Effector memory CD4-positive, alpha-beta T cell (primary cell): ENCODE measurements at places on chromosomes 2 and 18.

GRCh38 chr18:47480166-47480565 is 228.7 kb upstream of the SKOR2 start:
- H3K27me3 ChIP-seq = no peaks in the 10 kb centered on the region
- H3K27ac ChIP-seq = no peak overlapping the region
- no peaks in the 10 kb centered on the region for H3K36me3 ChIP-seq
- no peak overlapping the region for H3K4me3 ChIP-seq
- no peaks in the 10 kb centered on the region for H3K4me1 ChIP-seq

DNA sequence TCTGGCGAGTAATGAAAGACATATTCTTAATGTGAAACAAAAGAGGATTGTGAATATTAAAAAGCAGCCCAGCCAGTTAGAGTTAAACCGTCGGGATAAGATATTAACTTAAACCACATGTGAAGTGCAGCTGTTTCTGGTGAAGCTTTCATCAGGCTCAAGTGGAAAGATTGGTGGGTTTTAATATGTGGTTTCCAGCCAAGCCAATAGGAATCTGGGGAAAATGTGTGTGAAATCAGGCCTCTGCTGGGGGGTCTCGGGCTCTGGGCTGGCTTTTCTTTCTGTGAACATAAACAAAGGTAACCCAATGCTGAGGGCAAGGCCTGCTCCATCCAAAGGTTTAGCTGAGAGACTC is 279.6 kb downstream of the SLC4A3 start:
- no peaks in the 10 kb centered on the region for H3K4me1 ChIP-seq
- no peaks in the 10 kb centered on the region for H3K27me3 ChIP-seq
- no peak overlapping the region for H3K27ac ChIP-seq
- no peak for DNase-seq
- H3K4me3 ChIP-seq = no peak overlapping the region

- no peak for DNase-seq
Measured at GRCh38 chr2:143942486-143942885, 577.4 kb downstream of the ZEB2 start.

GRCh38 chr18:54878659-54879358 is 50.5 kb downstream of the RAB27B start:
- H3K4me3 ChIP-seq = no peak overlapping the region
- DNase-seq = no peak

GRCh38 chr2:240238201-240238600 is 97.7 kb upstream of the OTOS start:
- DNase-seq = no peak
- no peaks in the 10 kb centered on the region for H3K27me3 ChIP-seq
- no peak overlapping the region for H3K27ac ChIP-seq

DNA sequence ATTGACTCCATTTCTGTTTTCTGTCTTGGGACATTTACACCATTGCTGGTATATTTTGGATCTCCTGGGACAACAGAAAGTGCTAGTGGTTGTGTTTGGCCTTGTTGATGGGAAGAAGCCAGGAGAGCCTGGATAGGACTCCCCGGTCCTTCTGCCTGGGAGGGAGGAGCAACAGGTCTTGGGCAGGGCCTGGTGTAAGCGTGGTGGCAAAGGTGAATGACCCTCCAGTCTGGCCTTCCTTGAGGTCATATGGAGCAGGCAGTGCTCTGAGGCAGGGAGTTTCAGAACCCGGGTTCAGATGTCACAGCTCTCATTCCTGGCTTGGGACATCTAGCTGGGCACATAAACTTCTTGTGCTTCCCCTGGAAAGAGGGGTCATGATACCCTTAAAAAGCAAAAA is 56.0 kb upstream of the RBM44 start:
- peaks cover 24% of the 10 kb centered on the region for H3K36me3 ChIP-seq
- H3K4me3 ChIP-seq = no peak overlapping the region
- H3K4me1 ChIP-seq = peaks cover 8% of the 10 kb centered on the region
- H3K27ac ChIP-seq = peak overlapping the region; percentile 9

GRCh38 chr2:68917034-68917718 is 35.5 kb downstream of the GKN2 start:
- H3K27me3 ChIP-seq = no peaks in the 10 kb centered on the region
- no peaks in the 10 kb centered on the region for H3K36me3 ChIP-seq
- no peak overlapping the region for H3K27ac ChIP-seq
- DNase-seq = no peak
- no peak overlapping the region for H3K4me3 ChIP-seq

- H3K4me1 ChIP-seq = peaks cover 8% of the 10 kb centered on the region
- H3K4me3 ChIP-seq = no peak overlapping the region
- DNase-seq = no peak
- peaks cover 64% of the 10 kb centered on the region for H3K36me3 ChIP-seq
Measured at GRCh38 chr2:96271995-96272394, 6.0 kb downstream of the CIAO1 start.

DNA sequence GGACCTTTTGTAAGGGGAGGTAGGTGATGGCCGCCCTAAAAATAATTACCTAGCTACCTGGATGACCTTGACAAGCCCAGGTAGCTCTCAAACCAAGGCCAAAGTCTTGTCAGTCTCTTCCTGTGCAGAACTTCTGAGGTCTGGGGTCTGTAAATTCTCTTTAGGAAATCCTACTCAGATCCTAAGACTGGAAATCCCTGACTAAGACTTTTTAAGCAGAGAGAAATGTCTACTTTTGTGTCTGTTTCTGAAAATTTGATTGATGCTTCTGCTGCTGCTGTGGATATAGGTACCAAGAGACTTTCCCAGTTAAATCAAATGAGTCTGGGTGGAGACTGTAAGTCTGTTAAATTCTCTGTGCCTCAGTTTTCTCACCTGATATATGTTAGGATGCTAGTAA is 36.9 kb upstream of the SIX3 start:
- no peaks in the 10 kb centered on the region for H3K36me3 ChIP-seq
- no peak for DNase-seq
- H3K27ac ChIP-seq = no peak overlapping the region
- no peak overlapping the region for H3K4me3 ChIP-seq
- no peaks in the 10 kb centered on the region for H3K4me1 ChIP-seq

GRCh38 chr2:209556354-209556961 is 132.6 kb downstream of the MAP2 start:
- H3K36me3 ChIP-seq = no peaks in the 10 kb centered on the region
- no peaks in the 10 kb centered on the region for H3K4me1 ChIP-seq
- no peak for DNase-seq
- H3K4me3 ChIP-seq = no peak overlapping the region

DNA sequence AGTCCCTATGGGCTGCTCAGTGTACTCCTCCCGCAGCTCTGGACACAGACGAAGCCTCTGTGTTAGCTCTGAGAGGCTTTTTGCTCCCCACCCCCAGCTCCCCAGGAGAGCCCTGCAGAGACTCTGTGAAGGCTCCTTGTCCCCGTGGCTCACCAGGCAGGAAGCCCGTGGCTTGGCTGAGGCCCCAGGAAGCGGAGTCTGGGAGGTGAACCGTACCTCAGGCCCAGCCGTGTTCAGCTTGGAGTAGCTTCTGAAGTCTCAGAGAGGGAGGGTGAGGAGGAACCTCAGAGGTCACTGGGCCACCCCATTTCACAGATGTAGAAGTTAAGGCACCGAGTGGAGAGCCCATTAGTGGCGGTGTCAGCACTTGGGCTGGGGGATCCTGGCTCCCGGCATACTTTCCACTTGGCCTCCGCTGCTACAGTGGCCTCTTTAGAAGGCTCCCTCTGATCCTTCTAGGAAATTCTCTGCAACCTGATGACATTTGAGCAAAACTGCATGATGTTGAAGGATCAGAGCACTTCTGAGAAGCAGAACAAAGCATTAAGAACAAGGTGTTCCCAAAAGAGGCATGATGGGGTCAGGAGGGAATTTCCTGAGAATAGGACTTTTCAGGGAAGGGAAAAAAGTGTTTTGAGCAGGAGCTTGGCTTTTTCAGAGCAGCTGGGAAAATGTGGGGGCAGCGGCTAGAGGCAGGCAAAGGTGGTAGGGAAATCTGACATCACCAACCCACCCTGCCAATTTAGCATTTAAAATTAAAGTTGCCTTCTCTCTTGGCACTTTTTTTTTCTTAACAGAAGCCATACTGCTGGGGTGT is 79.1 kb downstream of the MCFD2 start:
- no peaks in the 10 kb centered on the region for H3K4me1 ChIP-seq
- H3K4me3 ChIP-seq = no peak overlapping the region
- H3K36me3 ChIP-seq = no peaks in the 10 kb centered on the region
- DNase-seq = no peak

- no peaks in the 10 kb centered on the region for H3K36me3 ChIP-seq
- H3K27me3 ChIP-seq = no peaks in the 10 kb centered on the region
- no peak overlapping the region for H3K4me3 ChIP-seq
- no peak for DNase-seq
Measured at GRCh38 chr2:117614296-117614695, 200.2 kb upstream of the DDX18 start.

DNA sequence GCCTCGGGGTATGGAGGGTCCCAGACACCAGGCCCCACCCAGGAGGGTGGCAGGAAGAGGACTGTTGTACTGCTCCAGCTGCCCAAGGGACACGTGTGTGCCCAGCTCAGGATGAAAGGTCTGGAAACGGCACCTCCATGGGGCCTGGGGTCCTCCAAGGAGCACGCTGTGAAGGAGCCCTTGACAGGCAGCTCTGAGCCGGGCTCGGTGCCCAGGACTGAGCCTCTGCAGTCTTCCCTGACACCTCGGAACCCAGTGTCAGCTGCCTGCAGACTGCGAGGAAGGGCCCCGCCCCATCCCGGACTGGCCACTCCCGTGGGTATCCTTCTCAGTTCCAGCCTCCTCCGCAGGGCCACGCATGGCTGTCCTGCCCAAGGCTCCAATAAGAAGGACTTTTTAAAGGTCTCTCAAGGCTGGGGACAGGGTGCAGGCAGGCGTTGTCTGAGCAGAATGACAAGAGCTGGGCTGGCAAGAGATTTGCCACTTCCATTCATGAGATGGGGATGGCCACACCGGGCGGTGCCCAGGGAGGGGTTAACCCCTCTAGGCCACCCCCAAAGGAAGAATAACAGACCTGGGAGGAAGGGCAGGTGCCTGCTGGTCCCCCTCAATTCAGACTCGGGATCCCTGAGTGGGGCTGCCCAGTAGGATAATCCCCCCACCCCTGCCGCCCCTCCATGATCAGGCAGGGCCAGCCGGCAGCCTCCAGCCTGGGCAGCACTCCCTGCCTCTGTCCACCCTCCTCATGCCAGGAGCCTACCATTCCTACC is 8.9 kb downstream of the ECEL1 start:
- no peak for DNase-seq
- no peak overlapping the region for H3K4me3 ChIP-seq
- H3K4me1 ChIP-seq = no peaks in the 10 kb centered on the region
- H3K27ac ChIP-seq = no peak overlapping the region

- H3K4me3 ChIP-seq = no peak overlapping the region
- no peak for DNase-seq
- H3K27me3 ChIP-seq = no peaks in the 10 kb centered on the region
- H3K27ac ChIP-seq = no peak overlapping the region
- no peaks in the 10 kb centered on the region for H3K4me1 ChIP-seq
Measured at GRCh38 chr2:144096531-144096930, 423.4 kb downstream of the ZEB2 start.

GRCh38 chr2:71466301-71467179 is 13.2 kb downstream of the DYSF start:
- H3K4me1 ChIP-seq = peaks cover 8% of the 10 kb centered on the region
- H3K27me3 ChIP-seq = peaks cover 22% of the 10 kb centered on the region
- H3K36me3 ChIP-seq = no peaks in the 10 kb centered on the region
- H3K27ac ChIP-seq = no peak overlapping the region
- peak overlapping the region; percentile 65 for H3K4me3 ChIP-seq

GRCh38 chr2:210337159-210337558 is 22.2 kb upstream of the MYL1 start:
- H3K4me3 ChIP-seq = no peak overlapping the region
- no peaks in the 10 kb centered on the region for H3K4me1 ChIP-seq
- no peaks in the 10 kb centered on the region for H3K27me3 ChIP-seq
- DNase-seq = no peak
- H3K27ac ChIP-seq = no peak overlapping the region

DNA sequence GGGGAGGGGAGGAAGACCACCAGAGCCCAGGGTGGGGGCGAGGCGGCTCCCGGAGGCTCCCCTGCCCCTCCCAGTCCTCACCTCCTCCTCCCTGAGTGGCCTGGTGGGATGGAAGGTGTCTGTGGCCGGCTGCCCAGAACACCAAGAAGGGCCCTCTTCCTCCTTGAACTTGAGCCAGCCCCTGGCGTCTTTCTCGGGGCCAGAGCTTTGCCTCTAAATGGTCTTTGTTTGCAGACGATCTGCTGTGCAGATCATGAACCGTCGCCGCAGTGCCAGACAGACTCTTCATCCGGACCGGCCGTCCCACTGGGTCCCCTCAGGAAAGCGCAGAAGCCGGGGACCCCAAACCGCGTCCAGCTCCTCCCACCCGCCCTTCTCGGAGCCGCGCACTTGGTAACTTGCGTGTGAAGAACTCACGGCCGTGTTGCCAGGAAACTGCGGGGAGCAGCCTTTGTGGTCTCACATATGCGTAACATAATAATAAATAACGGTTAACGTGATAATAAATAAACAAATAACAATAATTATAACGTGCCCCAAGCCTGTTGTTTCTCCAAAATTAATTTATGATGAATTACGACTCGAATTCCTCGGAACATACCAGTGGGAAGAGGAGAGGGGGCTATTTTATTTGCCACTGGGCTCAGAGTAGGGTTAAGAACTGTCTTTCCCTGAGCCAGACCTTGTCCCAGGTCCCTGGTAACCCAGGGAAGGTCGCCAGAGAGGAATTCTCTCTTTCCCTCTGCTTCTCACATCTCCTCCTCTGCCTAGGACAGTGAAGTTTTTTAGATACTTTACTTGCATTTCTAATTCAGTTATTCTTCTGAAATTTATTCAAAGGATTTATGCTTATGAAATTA is 41.0 kb downstream of the PTGR3 start:
- no peak for DNase-seq
- no peaks in the 10 kb centered on the region for H3K36me3 ChIP-seq
- no peaks in the 10 kb centered on the region for H3K27me3 ChIP-seq

DNA sequence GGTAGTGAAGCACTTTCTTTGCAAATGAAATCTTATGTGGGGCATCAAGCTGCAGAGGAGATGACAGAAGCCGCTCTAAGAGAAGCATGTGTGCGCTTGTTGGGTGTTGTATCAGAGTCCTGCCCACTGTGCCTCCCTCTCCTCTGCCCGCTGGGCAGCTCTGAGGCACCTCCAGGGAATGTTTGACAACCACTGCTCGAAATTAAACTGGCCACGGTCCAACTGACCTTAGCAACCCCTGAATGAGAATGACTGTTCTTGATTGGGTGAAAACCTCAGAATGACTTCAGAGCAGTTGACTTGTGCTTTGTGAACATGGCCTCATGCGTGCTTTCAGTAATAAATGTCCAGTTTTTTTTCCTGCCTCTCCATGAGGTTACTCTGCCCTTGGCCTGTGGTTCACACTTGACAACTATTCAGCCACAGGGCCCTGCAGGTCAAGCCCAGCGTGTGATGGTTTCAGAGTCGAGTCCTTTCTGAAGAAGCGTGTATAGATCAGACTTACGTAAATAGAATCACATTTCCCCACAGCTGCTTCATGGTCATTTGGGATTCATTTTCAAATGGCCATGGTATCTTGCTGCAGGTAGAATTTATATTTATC is 94.9 kb downstream of the SLC4A3 start:
- H3K4me1 ChIP-seq = no peaks in the 10 kb centered on the region
- no peaks in the 10 kb centered on the region for H3K27me3 ChIP-seq
- no peak overlapping the region for H3K27ac ChIP-seq
- H3K36me3 ChIP-seq = no peaks in the 10 kb centered on the region

GRCh38 chr2:191155608-191156071 is 4.8 kb upstream of the STAT4 start:
- peaks cover 2% of the 10 kb centered on the region for H3K27me3 ChIP-seq
- no peak overlapping the region for H3K4me3 ChIP-seq
- no peaks in the 10 kb centered on the region for H3K36me3 ChIP-seq
- H3K27ac ChIP-seq = no peak overlapping the region
